NAMALWA (cell line): ENCODE measurements at places on chromosomes 12 and 14.

GRCh38 chr12:124573839-124574786 is 6.7 kb upstream of the NCOR2 start:
- no peak for DNase-seq

- DNase-seq, result no peak
Measured at GRCh38 chr12:6235499-6235898, 35.3 kb downstream of the CD9 start.

DNA sequence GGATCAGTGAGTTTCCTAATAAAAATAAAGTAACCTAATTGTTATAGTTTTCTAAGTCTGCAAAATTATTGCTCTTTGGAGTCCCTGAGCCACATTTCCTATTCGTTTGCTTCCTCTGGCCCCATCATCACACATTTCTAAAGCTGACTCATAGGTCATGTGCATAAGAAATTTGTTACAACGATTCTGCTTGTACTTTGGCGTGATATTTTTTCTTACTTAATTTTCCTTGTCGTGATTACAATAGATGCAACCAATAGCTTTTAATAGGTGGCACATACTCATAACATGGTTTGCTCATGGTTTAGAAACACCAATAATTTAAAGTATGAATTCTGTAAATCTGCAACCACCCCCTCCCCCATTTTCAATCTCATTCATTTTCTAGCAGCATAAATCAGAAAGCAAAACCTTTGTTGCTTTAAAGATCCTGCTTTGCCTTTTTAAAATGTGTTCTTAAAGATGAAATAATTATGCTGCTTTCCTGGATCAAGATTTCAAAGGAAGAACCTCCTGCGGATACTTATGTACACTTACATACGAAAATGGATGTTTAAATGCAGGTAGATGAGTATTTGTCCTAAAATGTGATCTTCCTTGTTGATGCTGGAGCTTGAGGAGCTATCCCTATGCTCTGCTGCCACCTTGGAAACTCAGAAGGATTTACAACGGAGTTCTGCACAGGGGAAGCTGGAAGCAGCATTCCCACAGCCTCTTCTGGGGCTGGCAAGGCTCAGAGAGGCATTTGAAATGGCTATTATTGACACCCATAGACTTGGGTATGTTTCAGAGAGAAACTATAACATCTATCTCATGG is 1.7 kb upstream of the FLRT2 start:
- DNase-seq, result no peak

GRCh38 chr12:109821968-109822367 is 11.2 kb downstream of the TRPV4 start:
- DNase-seq, result no peak

DNA sequence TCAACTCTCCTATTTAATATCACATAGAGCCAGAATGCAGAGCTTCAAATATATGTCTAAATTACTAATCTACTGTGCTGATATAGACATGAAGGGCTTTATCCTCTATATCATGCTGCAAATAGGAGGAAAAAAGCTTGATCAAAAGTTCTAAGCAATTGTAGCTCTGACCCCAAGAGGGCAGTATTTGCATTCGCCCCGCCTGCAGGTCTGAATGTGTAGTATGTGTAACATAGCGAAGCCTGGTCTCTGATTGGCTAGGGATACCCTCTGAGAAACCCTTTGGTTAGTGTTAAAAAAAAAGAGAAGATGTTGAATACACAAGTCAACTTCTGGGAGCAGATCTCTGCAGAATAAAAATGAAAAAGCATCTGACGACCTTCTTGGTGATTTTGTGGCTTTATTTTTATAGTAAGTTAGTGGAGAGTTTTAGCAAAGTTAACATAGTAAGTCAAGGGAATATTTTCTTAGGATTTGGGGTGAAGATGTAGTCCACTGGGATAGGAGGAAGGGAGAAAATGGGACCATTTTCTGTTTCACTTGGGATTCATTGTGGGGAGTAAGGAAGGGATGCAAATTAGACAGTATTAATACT is 151.6 kb upstream of the OR4E1 start:
- DNase-seq, result peak; percentile 86

DNA sequence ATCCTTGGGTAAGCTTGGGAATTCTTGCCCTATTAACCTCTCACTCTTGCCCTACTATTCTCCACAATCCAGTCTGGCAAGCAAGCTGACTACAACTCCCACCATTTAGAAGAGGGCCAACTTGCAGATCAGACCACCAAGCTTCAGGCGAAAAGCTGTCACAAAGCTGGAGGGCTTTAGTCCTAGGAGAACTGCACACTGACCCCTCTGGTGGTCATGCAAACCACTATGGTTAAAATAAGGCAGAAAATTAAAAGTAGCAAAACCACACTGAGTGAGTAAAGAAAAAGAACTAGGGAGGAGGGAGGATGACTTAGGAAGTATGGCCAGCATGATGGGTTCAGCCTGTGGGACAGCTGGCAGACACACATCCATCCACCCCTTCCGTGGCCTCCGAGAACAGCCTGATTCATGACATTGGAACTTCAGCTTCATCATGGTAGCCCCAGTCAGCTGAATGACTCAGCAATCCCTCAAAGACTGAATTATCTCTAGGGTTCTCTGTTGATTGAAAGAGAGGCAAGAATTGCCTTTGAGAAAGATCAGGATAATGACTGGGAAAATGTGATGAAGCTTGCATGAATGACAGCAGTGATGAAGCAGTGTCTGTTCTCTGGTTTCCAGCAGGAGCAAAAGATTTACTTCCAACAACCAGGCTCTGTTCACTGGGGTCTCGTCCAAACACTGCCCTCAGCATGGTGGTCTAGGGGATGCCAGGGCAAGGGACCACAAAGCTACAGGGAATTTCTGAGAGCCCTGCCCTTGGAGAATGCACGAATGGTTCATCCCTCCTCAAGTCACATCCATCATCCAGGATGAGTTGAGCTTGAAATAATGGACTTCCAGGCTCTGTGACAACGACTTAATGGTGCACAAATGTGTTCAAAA is 24.4 kb downstream of the PITPNM2 start:
- no peak for DNase-seq

GRCh38 chr14:68268197-68268596 is 448.6 kb downstream of the RAD51B start:
- peak; percentile 89 for DNase-seq

DNA sequence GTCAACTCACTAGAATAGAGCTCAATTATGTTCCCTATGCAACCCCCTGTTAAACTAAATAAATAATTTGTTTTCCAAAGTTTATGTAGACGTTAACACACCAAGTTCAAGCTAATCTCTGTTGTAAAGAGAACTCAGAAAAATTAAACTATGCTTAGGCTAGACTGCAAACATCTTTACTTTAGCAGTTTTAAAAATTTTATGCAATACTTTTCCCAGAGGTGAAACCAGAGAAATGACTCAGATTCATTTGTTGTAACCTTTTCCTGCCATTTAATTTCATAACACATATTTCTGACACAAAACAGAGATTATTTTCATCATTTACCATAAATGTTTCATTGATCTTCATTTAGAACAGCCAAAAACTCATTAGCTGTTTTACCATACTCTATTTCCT is 27.4 kb downstream of the ABCC9 start:
- no peak for DNase-seq

GRCh38 chr12:108484431-108484830 is 30.6 kb upstream of the FICD start:
- DNase-seq, result no peak

GRCh38 chr14:102560458-102561261 is 31.8 kb upstream of the RCOR1 start:
- DNase-seq, result peak; percentile 88

- no peak for DNase-seq
Measured at GRCh38 chr14:58659061-58659460, 21.3 kb downstream of the DACT1 start.

DNA sequence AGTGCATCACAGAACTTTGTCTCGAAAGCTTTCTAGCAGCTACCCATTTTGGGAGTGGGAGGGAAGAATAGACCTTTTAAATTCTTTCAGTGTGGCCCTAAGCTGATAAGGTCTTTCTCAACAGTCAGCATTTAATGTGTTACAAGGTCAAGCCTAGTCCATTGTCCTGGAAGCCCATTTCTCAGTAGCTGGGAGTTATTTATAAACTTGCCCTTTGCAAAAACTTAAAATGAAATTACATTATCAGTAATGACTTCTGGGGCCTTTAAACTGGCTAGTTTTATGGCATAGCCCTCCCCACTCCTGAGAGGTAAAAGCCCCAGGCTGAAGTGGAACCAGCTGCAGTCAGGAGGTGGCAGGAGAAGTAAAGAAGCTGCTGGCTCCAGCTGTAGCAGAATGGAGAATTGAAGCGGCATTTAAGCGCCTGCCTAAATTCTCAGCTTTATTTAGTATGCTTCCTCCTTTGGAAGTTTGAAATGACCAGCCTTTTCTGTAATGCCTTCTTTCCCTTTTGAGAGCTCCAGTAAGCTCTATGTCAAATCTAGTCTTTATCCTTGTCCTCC is 12.4 kb downstream of the COPZ1 start:
- no peak for DNase-seq

DNA sequence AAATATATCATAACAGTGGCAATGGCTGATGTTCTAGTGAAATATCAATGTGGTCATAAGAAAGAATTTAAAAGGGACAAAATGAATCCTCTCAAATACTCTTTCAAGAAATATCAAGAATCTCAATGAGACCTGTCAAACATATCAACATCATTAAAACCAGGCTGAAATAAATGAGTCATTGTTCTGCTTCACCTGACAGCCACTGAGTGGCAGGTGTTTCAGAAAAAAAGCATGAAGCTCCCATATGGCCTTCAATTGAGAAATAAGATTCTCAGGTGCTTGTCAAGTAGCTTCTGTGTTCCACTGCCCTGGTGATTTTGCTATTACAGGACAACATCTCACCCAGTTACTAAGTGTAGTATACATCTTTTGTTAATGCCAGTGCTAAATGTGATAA is 21.5 kb downstream of the ANAPC5 start:
- no peak for DNase-seq

DNA sequence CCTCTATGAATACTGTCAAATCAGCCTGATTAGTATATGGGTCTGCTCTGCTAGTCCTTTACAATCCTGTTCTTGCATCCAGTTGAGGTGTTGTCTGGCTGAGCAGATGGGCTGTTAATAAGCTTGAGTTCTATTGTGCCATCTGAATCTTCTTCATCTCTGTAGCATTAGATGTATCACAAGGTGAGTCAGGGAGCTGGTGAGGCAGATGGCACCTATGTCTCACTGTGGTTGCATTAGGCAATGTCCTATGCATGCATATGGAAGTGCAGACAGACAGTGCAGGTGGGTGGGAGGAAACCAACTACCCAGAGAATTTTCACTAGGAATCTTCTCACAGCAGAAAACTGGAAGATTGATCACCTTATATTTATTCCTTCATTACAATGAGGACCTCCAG is 165.7 kb upstream of the STXBP6 start:
- no peak for DNase-seq
